ENCODE measurements at places on chromosomes 7 and 10. TPM values are rescaled to one million over a fixed set of nuclear protein-coding genes. Genes with fewer than 3 reads are reported as not detected.

Gene ANKRD61
- total RNA-seq: 0.16 TPM

Gene BZW2
- total RNA-seq: 162 TPM

Gene FFAR4
- total RNA-seq: not detected

Gene CYP3A4
- total RNA-seq: not detected

Gene PDK4
- total RNA-seq: not detected

Gene PTPN20
- total RNA-seq: 1.8 TPM

Gene HABP2
- not detected for total RNA-seq

Gene CYTH3
- 2.0 TPM for total RNA-seq

Gene ANK3
- total RNA-seq: 1.7 TPM

DNA sequence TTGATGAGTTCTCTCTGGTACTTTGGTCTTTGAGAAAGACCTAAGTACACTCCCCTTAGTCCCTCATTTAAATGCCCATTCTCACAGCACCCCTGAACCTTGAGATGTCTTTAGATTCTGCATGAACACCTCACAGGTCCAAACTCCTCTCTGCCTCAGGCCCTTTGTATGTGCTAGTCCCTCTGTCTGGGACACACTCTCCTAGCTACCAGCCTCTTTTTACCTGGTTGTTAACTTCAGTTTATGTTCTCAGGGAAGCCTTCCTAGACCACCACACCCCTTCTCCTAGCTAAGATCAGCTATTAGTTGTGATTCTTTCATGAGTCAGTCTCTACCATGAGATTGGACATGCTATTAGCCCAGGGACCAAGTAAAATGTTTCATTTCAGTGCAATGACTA lies 86.4 kb downstream of the PLCE1 start:
- H3K27me3 ChIP-seq: peaks cover 9% of the 10 kb centered on the region
- DNase-seq: no peak
- H3K27ac ChIP-seq: no peak overlapping the region
- no peaks in the 10 kb centered on the region for H3K4me1 ChIP-seq
- no peak overlapping the region for H3K4me3 ChIP-seq
- no peaks in the 10 kb centered on the region for H3K36me3 ChIP-seq

DNA sequence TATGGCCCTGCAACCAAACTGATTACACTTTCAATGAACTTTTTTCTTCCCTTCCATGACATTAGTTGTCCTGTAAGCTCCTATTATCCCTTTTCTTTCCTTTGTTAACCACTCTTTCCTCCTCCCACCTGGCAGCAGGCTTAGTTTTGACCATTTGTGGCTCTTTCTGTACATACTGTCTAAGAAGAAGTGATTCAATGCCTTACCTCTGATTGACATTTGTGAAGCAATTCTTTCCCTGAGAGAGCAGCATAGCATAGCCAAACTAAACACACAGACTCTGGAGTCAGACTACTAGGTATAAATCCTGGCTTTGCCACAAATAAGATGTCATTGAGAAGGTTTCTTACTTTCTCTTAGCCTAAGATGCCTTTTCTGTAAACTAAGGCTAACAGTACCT lies 48.9 kb downstream of the AHR start:
- DNase-seq: no peak
- H3K27me3 ChIP-seq: no peaks in the 10 kb centered on the region
- H3K4me3 ChIP-seq: no peak overlapping the region
- H3K4me1 ChIP-seq: peaks cover 7% of the 10 kb centered on the region
- H3K36me3 ChIP-seq: peaks cover 54% of the 10 kb centered on the region

DNA sequence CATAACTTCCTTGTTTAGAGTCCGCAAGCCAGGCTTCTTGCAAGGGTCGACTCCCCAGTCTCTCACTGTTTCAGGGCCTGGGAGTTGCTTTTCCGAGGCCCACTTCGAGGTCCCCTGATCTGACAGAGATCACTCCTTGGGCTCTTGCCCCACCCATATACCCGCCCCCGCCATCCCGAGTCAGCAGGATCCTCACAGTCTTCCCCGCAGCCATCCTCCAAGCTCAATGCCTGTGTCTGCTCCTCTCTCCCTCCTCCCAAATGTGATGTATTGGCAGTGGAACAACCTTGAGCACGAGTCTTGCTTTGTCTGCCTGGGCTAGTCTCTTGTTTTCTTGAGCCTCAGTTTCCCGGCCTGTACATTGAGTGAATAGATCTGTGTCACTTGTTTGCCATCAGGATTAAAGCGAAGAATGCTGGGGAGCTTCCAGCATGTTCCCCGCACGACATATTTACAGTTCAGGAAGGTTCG lies 2.4 kb upstream of the HMX2 start:
- peaks cover 50% of the 10 kb centered on the region for H3K4me1 ChIP-seq
- H3K4me3 ChIP-seq: peak overlapping the region; percentile 3
- no peak for DNase-seq
- H3K36me3 ChIP-seq: no peaks in the 10 kb centered on the region
- H3K27me3 ChIP-seq: peaks cover 89% of the 10 kb centered on the region

GRCh38 chr10:34319197-34319846 lies 495.8 kb downstream of the PARD3 start:
- no peak overlapping the region for H3K4me3 ChIP-seq
- H3K27me3 ChIP-seq: no peaks in the 10 kb centered on the region
- no peak for DNase-seq
- no peak overlapping the region for H3K27ac ChIP-seq
- H3K4me1 ChIP-seq: no peaks in the 10 kb centered on the region

- no peak overlapping the region for H3K4me3 ChIP-seq
- no peaks in the 10 kb centered on the region for H3K27me3 ChIP-seq
- no peaks in the 10 kb centered on the region for H3K36me3 ChIP-seq
- no peak for DNase-seq
Measured at GRCh38 chr10:12835709-12836108, 165.8 kb downstream of the CCDC3 start.

DNA sequence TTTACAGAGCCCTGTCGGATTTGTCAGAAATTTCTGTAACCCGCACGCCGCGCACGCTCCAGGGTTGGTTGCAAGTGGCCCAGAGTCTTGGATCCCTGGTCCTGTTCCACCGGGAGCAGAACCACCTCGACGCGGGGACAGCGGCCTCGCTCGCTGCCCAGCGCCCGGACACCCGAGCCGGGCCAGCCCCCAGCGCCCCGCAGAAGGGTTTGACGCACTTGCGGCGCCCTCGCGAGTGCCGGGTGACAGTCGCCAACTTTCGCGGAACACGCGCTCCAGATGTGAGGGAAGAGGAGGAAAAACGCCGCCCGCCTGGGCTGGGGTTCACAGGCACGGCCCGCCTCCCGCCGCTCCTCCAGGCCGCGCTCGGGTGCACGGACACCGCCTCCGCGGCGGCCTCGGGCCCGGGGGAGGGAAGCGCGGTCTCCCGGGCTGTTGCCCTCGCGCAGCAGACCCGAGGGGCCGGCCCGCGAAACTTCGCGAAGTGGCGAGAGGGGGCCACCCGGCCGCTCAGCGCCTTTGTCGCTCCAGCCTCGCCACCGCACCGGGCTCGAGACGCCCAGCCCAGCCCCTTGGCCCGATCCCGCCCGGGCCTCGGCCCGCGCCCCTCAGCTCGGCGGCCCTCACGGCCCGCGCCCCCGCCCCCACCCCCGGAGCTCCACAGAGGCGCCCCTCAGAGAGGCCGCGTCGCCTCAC lies 514 bp downstream of the RNF216 start:
- peak overlapping the region; percentile 88 for H3K27ac ChIP-seq
- peak; percentile 52 for DNase-seq
- H3K36me3 ChIP-seq: peaks cover 16% of the 10 kb centered on the region
- peak overlapping the region; percentile 84 for H3K4me3 ChIP-seq

DNA sequence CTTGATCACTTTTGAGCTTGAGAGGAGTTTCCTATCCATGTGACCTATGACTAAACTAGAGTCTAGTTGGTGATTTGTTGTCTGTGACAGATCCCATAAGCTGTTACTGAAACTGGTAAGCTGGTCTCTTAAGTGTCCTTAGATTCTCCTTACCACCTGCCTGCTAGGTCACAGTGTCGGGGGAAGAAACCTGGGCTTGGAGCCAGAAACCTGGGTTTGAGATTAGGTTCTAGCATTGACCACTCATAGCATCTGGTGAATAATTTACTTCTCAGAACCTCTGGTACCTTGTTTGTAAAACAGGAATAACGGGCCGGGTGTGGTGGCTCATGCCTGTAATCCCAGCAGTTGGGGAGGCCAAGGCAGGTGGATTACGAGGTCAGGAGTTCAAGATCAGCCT lies 21.8 kb upstream of the ITPRID1 start:
- no peak overlapping the region for H3K27ac ChIP-seq
- H3K36me3 ChIP-seq: no peaks in the 10 kb centered on the region
- H3K27me3 ChIP-seq: no peaks in the 10 kb centered on the region
- no peak for DNase-seq

DNA sequence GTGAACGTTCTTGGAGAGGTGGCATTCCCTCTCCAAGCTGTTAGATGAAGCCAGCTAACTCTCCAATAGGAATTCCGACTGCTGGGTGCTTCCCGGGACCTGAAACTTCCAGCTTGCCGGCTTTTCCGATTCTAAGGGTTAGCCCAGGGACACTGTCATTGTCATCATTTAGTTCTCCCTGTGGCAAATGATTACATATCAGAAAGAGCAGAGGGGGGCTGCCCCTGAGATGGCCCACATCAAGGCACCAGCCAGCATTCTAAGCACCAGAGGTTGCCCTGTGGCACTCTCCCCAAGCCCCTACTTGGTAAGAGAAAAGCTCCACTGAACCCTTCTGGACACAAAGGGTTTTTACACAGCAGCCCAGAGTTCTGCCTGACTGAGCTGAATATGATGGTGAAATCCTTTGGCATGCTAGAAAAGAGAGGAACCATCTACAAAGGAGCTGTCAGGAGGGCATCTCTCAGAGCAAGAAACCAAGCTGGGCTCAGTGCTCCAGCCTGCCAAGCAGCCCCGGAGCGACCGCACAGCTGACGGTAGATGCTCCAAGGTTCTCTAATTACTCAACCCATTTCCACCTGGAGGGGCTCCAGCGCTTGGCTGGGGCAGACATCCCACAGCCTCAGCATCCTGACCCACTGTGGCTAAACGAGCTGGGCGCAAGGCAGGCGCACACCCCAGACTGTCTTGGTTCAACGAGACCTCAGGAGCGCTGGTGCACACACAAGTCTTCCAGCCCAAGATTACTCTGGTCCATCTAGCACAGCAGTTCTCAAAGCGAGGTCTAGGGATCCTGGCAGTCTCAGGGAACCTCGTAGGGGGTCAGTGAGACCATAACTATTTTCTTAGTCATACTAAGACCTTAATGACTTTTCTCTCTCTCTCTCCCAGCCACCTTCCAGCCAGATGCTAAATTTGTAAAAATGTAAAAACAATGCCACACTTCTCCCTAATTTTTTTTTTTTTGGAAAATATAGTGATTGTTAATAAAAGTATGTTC lies 160.5 kb downstream of the GFRA1 start:
- no peaks in the 10 kb centered on the region for H3K4me1 ChIP-seq
- H3K36me3 ChIP-seq: no peaks in the 10 kb centered on the region
- DNase-seq: no peak
- no peak overlapping the region for H3K4me3 ChIP-seq
- no peaks in the 10 kb centered on the region for H3K27me3 ChIP-seq
- no peak overlapping the region for H3K27ac ChIP-seq

GRCh38 chr7:112092709-112093395 lies 113.3 kb downstream of the DOCK4 start:
- peaks cover 8% of the 10 kb centered on the region for H3K27me3 ChIP-seq
- no peaks in the 10 kb centered on the region for H3K36me3 ChIP-seq
- no peak overlapping the region for H3K4me3 ChIP-seq
- H3K4me1 ChIP-seq: no peaks in the 10 kb centered on the region

DNA sequence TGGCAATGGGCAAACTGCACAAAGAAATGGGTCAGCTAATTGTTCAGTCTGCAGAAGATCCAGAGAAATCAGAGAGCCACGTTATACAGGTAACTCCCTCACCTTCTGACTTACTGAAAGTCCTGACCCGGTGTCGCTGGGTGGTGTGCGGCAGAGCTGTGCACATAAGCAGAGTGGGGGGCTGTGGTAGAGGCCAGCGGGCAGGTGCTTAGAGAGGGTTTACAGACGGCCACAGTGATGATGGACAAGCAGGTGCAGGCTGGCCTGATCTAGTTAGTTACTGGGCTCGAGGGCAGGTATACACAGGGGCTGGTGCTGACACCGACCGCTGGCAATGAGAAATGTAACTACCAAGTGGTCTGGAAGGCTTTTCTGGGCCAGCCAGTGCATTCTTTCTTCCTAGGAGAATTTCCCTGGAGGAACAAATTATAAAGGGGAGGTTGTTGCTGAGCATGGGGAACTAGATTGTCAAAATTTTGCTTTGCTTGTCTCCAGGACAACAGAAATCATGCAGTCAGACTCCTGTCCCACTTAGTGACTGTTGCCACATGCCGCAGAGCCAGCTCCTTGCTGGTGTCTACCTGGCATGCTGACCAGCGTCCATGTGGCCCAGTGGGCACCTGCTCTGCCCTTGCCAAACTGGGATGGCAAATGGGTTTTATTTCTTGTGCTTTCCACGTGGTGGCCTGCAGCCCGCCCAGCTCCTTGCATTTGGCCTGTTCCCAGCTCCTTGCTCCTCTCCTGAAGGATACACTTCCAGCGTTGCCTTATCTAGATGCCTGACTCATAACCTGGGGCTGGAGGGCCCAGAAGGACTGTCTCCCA lies 28.8 kb downstream of the DENND10 start:
- H3K4me3 ChIP-seq: no peak overlapping the region
- DNase-seq: no peak
- peaks cover 38% of the 10 kb centered on the region for H3K4me1 ChIP-seq
- H3K27ac ChIP-seq: peak overlapping the region; percentile 89

GRCh38 chr10:4243651-4244050 lies 458.6 kb upstream of the KLF6 start:
- H3K27me3 ChIP-seq: no peaks in the 10 kb centered on the region
- peaks cover 31% of the 10 kb centered on the region for H3K4me1 ChIP-seq
- H3K36me3 ChIP-seq: no peaks in the 10 kb centered on the region
- no peak for DNase-seq
- H3K4me3 ChIP-seq: no peak overlapping the region

DNA sequence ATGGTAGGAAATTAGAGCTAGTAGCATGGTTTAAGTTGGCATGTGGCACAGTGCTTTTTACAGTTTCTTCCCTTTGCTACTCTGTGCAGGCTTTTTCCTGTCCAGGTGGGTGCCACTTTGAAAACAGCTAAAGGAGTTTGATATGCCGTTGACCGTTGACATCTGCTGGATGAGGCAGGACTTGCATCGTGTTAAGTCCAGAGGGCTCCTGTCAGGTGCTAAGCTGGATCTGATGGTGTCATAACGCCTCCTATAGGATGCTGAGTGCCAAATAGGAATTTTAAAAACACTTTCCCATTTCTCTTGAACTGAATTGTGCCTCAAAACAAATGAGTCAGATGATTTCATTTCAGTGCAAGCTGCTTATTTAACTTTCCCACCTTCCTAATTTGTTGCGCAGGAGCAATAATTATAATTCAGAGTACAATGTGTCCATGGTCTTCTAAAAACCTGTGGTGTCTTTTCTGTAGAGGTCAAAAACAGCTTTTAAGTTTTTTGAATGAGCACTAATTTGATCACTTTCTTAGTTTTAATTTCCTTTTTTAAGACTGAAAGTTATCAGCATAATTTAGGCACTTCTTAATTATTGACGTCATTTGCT lies 178.3 kb downstream of the CDCA7L start:
- H3K27me3 ChIP-seq: no peaks in the 10 kb centered on the region
- DNase-seq: peak; percentile 17
- H3K4me1 ChIP-seq: peaks cover 11% of the 10 kb centered on the region

Measured in activated naive CD8-positive, alpha-beta T cell treated with anti-CD3 and anti-CD28 coated beads for 36 hours (primary cell).